Activated naive CD8-positive, alpha-beta T cell treated with anti-CD3 and anti-CD28 coated beads, Interleukin-2, amount 10 ng/mL, durations not matched to agents 7 days and 5 days (primary cell): ENCODE measurements at places on chromosomes 6 and 20.

DNA sequence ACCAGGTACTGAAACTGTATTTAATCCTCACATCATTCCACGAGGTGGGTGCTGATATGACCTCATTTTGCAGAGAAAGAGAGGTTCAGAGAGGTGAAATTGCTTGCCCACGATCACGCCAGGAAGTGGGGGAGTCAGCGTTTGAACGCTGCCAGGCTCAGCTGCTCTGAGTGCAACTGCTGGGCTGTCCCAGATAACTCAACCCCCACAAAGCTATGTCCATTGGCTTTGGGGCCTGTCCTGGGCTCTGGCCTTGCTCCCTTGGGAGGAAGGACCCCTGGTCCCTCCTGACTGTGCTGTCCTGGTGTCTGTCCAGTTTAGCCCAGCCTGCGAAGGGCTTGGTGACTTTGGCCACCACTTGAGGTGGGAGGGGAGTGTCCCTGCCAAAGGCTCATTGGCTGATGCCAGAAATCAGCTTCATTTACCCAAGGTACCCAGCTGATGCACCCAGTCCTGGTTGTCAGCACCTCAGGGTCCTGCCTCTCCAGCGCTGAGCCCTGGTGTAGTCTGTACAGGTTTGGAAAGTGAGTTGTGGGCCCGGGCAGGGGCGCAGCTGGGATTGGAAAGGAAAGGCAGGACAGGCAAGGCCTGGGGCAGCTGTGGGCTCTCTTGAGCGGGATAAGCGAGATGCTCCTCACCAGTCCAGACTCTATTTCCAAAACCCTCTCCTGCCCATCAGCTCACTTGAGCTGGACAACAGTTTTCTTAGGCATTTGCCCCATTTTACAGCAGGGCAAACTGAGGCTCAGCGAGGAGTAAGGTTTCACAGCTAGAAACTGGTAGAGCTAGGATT, 38.5 kb downstream of the SUN5 start:
- H3K4me3 ChIP-seq: peak overlapping the region; percentile 16
- no peak for DNase-seq
- peak overlapping the region; percentile 93 for H3K27ac ChIP-seq
- H3K4me1 ChIP-seq: peaks cover 68% of the 10 kb centered on the region
- H3K36me3 ChIP-seq: peaks cover 2% of the 10 kb centered on the region

- H3K4me3 ChIP-seq: peak overlapping the region; percentile 50
- DNase-seq: peak; percentile 45
- no peaks in the 10 kb centered on the region for H3K36me3 ChIP-seq
- peaks cover 1% of the 10 kb centered on the region for H3K4me1 ChIP-seq
- H3K27ac ChIP-seq: no peak overlapping the region
Observed at GRCh38 chr6:39313526-39314272, 520 bp downstream of the KCNK17 start.

GRCh38 chr6:73943411-73943810, 247.4 kb downstream of the CD109 start:
- peaks cover 3% of the 10 kb centered on the region for H3K4me1 ChIP-seq
- no peak overlapping the region for H3K4me3 ChIP-seq
- H3K27ac ChIP-seq: no peak overlapping the region
- DNase-seq: no peak
- no peaks in the 10 kb centered on the region for H3K36me3 ChIP-seq

- no peak overlapping the region for H3K4me3 ChIP-seq
- H3K27ac ChIP-seq: no peak overlapping the region
- H3K36me3 ChIP-seq: peaks cover 29% of the 10 kb centered on the region
- DNase-seq: no peak
- no peaks in the 10 kb centered on the region for H3K27me3 ChIP-seq
- peaks cover 21% of the 10 kb centered on the region for H3K4me1 ChIP-seq
Observed at GRCh38 chr6:130699742-130700141, 127.5 kb upstream of the SMLR1 start.

DNA sequence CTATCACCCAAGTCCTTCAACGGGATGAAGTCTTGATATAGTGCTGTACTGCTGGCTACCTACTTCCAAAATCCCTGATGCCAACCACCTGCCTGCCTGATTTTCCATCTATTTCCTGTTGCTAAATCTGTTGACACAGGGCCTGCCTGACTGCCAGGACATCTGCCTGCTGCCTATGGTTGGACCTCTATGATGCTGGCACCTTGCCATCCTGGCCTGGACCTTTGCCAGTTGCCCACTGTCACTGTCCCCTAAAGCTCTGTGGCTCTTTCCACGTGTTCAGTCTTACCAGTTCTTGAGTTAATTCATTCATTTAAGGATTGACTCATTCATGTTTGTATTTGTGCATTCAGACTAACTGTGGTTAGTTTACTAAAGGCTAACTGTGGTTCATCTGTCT, 9.2 kb upstream of the RGS17 start:
- H3K4me1 ChIP-seq: no peaks in the 10 kb centered on the region
- H3K27me3 ChIP-seq: no peaks in the 10 kb centered on the region
- no peaks in the 10 kb centered on the region for H3K36me3 ChIP-seq
- H3K4me3 ChIP-seq: no peak overlapping the region
- no peak for DNase-seq

DNA sequence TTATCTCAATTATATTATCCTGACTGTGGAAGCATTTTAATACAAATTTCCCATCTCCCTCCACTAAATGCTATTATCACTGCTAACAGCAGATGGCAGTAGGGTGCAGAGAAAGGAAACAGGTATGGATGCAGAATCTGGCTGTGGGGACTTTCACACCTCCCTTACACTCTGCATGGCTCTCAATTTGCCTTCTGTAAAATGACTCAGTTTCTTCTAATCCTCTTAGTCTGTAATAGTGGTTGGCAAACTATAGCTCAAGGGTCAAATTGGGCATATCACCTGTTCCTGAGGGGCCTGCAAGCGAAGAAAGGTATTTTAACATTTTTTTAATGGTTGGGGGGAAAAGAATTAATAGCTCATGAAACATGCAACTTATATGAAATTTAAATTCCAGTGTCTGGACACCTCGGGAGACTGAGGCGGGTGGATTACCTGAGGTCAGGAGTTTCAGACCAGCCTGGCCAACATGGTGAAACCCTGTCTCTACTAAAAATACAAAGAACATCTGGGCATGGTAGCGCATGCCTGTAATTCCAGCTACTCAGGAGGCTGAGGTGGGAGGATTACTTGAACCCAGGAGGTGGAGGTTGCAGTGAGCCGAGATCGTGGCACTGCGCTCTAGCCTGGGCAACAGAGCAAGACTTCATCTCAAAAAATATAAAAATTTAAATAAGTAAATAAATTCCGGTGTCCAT, 83.5 kb downstream of the ZMYND8 start:
- peak overlapping the region; percentile 52 for H3K27ac ChIP-seq
- no peaks in the 10 kb centered on the region for H3K27me3 ChIP-seq
- peaks cover 33% of the 10 kb centered on the region for H3K4me1 ChIP-seq
- H3K4me3 ChIP-seq: no peak overlapping the region
- H3K36me3 ChIP-seq: peaks cover 26% of the 10 kb centered on the region

DNA sequence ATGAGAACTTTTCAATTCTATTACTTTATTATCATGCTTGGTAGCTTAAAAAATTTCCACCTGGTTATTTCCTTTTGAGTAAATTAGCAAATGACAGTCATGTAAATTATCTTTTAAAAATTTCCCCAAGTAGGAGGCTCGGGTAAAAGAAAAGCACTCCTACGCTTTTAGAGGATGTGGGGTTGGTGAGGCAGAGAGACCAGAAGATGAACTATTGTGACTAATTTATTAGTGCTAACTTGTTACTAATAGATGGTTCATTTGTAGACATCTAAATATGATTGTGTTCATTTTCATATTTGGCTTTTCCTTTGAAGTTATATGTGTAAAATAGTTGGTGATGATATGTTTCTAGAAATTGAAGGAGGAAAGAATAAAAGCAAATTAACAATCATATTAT, 27.0 kb downstream of the ZNF292 start:
- H3K27ac ChIP-seq: no peak overlapping the region
- H3K4me1 ChIP-seq: peaks cover 26% of the 10 kb centered on the region
- no peak overlapping the region for H3K4me3 ChIP-seq
- H3K27me3 ChIP-seq: no peaks in the 10 kb centered on the region

DNA sequence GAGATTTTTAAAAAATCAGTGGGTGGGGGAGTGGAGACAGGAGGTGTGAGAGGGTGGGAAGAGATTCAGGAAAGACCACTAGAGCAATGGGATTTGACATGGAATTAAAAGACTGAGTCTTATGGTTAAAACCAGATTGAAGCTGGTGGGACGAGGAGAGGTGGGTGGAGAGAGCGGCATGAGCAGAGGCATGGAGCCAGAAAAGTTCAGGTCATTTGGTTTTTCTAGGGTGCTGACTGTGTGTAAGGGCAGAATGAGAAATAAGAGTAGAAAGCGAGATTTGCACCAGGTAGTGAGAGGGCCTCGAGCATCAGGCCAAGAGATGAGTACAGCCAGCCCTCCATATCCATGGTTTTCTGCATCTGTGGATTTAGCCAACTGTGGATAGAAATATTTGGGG, 121.3 kb downstream of the TCP11 start:
- no peaks in the 10 kb centered on the region for H3K36me3 ChIP-seq
- no peak overlapping the region for H3K27ac ChIP-seq
- DNase-seq: no peak
- no peaks in the 10 kb centered on the region for H3K27me3 ChIP-seq

- no peak for DNase-seq
- no peak overlapping the region for H3K27ac ChIP-seq
- H3K4me1 ChIP-seq: peaks cover 2% of the 10 kb centered on the region
- peaks cover 4% of the 10 kb centered on the region for H3K36me3 ChIP-seq
Observed at GRCh38 chr20:22584922-22585785, 782 bp upstream of the FOXA2 start.

DNA sequence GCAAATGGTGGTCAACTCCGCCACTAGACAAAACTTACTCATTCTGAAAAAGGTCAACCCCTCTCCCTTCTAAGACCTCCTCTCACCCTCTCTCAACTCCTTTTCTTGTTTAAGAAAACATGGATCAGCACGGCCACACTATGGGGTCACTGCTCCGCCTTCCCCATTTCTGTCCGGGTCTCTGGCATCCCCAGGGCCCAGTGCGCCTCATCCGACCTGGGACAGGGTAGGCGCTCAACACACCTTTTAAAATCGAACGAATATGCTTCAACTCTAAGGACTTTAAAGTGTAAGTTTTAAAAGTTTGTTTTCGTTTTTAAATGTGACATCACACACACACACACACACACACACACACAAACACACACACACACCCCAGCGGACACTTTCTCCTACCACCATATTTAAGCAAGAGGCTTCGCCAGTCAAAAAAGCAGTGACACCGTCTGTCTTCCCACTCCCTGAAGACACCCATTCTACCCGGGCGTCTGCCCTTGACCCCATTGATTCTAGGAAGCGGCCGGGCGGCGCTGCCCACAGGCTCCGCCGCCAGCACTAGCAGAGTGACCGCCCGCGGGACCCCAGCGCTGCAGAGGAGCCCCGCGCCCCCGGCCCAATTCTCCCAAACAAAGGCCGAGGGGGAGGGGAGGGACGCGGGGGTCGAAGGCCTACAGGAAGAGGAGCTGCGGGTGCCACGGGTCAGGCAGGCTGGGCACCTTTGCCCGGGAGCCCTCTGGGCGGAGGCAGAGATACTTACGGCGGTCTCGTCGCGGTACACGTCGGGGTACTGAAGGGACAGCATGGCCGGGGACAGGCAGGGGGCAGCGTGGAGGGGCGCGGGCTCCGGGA, 568 bp downstream of the PREP start:
- peaks cover 6% of the 10 kb centered on the region for H3K27me3 ChIP-seq
- no peak for DNase-seq
- H3K27ac ChIP-seq: peak overlapping the region; percentile 82
- H3K4me3 ChIP-seq: peak overlapping the region; percentile 98

- no peaks in the 10 kb centered on the region for H3K36me3 ChIP-seq
- DNase-seq: no peak
- no peak overlapping the region for H3K27ac ChIP-seq
- no peak overlapping the region for H3K4me3 ChIP-seq
Observed at GRCh38 chr6:9977411-9977810, 437.5 kb downstream of the TFAP2A start.

DNA sequence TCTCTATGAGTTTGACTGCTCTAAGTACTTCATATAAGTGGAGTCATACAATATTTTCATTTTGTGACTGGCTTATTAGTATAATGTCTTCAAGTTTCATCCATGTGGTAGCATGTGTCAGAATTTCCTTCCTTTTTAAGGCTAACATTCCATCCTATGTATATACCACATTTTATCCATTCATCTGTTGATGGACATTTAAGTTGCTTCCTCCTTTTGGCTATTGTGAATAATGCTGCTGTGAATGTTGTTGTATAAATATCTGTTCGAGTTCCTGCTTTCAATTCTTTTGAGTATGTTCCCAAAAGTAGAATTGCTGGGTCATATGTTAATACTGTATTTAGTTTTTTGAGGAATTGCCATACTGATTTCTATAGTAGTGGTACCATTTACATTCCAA, 79.5 kb downstream of the PTPRA start:
- no peaks in the 10 kb centered on the region for H3K27me3 ChIP-seq
- H3K4me3 ChIP-seq: no peak overlapping the region
- peaks cover 32% of the 10 kb centered on the region for H3K36me3 ChIP-seq
- peaks cover 3% of the 10 kb centered on the region for H3K4me1 ChIP-seq
- no peak overlapping the region for H3K27ac ChIP-seq
- no peak for DNase-seq

- no peaks in the 10 kb centered on the region for H3K36me3 ChIP-seq
- no peak for DNase-seq
- peaks cover 2% of the 10 kb centered on the region for H3K27me3 ChIP-seq
- no peaks in the 10 kb centered on the region for H3K4me1 ChIP-seq
- no peak overlapping the region for H3K4me3 ChIP-seq
Observed at GRCh38 chr6:166853371-166854325, 102.7 kb downstream of the RNASET2 start.

- H3K36me3 ChIP-seq: no peaks in the 10 kb centered on the region
- no peaks in the 10 kb centered on the region for H3K4me1 ChIP-seq
- H3K27me3 ChIP-seq: peaks cover 6% of the 10 kb centered on the region
Observed at GRCh38 chr6:39075010-39075686, 26.6 kb downstream of the GLP1R start.

GRCh38 chr20:19683188-19683587, 74.9 kb upstream of the RIN2 start:
- no peaks in the 10 kb centered on the region for H3K27me3 ChIP-seq
- no peak overlapping the region for H3K27ac ChIP-seq
- no peaks in the 10 kb centered on the region for H3K4me1 ChIP-seq
- H3K4me3 ChIP-seq: no peak overlapping the region

- no peaks in the 10 kb centered on the region for H3K36me3 ChIP-seq
- no peak overlapping the region for H3K4me3 ChIP-seq
- H3K27ac ChIP-seq: no peak overlapping the region
- DNase-seq: no peak
Observed at GRCh38 chr20:38138086-38138778, 26.8 kb downstream of the TGM2 start.

GRCh38 chr20:44491635-44492395, 16.1 kb downstream of the TTPAL start:
- peaks cover 7% of the 10 kb centered on the region for H3K4me1 ChIP-seq
- peaks cover 26% of the 10 kb centered on the region for H3K36me3 ChIP-seq
- no peak for DNase-seq
- H3K4me3 ChIP-seq: no peak overlapping the region
- H3K27me3 ChIP-seq: no peaks in the 10 kb centered on the region

DNA sequence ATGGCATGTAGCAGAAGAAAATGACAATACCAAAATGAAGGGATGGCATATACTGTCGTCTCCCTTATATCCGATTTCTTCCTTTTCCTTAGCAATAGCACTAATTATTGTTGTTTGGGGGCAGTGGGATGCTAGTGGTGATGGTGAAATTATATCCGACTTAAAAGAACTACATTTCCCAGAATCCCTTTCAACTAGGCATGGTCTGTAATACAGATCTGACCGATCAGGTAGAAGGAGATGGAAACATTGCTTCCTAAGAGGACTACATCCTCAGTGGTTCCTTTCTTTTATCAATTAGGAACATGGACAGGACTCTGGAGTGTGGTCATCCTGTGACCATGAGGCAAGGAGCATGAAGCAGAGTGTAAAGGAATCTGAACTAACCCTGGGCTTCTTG, 532.6 kb downstream of the CBLN4 start:
- no peak overlapping the region for H3K27ac ChIP-seq
- H3K27me3 ChIP-seq: no peaks in the 10 kb centered on the region
- DNase-seq: no peak
- H3K36me3 ChIP-seq: no peaks in the 10 kb centered on the region
- no peaks in the 10 kb centered on the region for H3K4me1 ChIP-seq
